ENCODE measurements at places on chromosomes 5 and 9.
A peak's percentile ranks its signal among the peaks of the same experiment; 100 is the strongest.

DNA sequence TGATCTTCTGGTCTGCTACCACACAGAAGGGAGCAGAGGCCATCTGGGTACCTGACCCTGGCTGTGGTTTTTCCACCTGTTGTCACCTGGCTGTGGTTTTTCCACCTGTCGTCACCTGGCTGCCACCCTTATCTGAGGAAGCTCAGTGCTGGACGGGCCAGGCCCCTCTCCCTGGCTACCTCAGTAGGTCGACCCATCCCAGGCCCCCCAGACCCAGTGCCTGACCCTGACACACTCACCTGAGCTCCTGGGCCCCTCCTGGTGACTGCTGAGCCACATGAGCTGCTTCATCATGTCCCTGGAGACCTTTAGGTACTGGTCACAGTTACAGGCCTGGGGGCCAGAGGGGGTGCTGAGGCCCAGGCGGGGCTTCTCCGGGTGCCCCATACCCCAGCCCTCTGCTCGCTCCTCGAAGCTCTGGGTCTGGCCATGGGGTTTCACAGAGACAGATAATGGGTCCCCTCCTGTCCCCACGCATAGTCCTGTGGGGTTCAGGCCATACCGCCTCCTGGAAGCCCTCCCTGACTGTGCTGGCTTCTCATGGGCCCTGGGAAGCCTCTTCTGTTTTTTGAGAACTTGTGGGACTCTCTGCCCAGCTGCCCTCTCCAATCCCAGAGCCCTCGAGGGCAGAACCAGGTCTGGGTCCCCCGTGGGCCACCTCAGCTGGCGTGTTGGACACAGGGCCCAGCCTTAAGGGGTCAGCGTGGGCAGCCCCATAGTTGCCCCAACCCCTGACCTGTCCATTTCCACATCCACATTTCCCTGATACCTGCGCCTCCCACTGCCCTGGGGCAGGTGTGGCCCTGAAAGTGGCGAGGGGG, 7.5 kb upstream of the NRARP start:
- DNase-seq: no peak

DNA sequence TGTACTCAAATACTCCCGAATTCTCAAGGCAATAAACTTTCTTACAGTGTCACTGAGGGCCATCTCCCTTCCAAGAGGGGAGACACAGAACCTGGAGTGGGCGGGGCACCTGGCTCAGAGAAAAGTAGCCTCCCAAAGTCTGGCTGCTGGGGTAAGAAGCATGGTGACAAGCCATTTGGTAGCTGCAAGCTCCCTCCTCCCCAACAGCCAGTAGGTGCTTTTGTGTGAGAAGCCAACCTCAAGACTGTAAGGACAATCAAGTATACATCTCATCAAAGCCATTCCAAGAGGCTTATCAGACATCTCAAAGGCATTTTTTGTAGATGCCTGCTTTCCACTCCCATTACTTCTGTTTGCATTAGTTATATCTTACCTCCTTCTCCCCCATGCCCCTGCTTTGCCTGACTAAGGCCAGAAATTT, 1.4 kb downstream of the DAB2 start:
- no peak for DNase-seq

DNA sequence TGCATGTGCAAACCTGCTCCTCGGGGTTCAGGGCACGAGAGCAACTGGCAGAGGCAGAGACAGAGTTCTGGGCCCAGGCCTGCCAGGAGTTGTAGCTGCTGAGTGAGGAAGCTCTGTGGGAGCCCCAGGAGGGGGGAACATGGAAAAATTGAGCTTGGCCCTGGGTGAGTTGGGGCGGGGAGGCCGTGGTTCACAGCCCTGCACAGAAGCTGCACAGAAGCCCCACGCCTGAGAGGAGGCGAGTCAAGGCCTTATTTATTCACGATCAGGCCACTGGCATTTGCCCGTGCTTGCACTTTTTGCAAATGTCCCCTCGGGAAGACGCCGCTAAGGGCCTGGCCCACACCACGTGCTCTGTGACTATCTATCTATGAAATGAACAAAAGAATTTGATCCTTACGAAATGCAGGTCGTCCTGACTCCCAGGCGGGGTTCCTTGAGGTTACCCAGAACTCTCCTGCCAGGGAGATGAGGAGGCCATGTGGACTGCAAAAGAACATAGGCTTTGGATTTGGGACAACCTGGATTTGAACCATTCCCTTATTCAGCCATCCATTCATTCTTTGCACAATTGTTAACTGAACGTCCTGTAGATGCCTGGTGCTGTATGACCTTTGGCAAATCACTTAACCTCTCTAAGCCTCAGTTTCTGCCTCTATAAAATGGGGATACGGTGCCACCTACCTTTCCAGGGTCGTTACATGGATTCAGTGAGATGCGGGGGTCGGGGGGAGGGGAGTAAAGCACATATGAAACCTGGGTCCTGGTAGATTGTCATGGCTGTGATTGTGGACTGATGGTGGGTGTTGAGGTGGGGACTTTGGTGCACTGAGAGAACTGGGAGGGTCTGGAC, 17.9 kb downstream of the COL27A1 start:
- no peak for DNase-seq

DNA sequence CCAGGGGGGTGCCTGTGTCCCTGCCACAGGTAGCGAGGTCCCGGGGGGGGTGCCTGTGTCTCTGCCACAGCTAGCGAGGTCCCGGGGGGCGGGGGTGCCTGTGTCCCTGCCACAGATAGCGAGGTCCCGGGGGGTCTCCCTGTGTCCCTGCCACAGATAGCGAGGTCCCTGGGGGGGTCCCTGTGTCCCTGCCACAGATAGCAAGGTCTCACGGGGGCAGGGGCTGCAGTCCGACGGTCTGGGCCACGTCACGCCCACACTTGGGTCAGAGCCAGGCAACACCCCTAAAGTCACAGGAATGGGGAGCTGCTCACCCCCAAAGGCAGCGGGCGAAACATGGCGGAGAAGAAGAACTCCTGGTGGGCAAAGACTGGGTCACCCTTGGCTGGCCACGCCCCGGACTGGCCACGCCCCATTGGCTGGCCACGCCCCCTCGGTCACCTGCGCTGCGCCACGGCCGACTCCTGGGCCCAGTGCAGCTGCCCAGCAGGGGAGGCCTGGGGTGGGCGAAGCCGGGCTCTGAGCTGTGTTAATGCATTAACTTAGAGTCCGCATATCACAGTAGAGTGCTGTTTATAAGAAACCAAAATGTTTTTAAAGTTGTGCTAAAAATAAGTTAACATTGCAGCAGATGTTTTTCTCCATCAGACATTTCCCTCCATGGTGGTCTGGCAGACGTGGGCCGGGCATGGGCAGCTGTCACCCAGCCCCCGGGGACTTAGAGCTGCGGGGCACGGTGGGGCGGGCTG, 7.0 kb downstream of the NOXA1 start:
- no peak for DNase-seq

- DNase-seq: peak; percentile 98
Measured at GRCh38 chr9:91193087-91193657, 168.5 kb downstream of the AUH start.

GRCh38 chr5:113232221-113232620, 202.6 kb downstream of the TSSK1B start:
- peak; percentile 71 for DNase-seq
